DMS 273 treated with DMSO at 0.1 percent for 48 hours (cell line): ENCODE measurements at places on chromosomes 7 and 10.

DNA sequence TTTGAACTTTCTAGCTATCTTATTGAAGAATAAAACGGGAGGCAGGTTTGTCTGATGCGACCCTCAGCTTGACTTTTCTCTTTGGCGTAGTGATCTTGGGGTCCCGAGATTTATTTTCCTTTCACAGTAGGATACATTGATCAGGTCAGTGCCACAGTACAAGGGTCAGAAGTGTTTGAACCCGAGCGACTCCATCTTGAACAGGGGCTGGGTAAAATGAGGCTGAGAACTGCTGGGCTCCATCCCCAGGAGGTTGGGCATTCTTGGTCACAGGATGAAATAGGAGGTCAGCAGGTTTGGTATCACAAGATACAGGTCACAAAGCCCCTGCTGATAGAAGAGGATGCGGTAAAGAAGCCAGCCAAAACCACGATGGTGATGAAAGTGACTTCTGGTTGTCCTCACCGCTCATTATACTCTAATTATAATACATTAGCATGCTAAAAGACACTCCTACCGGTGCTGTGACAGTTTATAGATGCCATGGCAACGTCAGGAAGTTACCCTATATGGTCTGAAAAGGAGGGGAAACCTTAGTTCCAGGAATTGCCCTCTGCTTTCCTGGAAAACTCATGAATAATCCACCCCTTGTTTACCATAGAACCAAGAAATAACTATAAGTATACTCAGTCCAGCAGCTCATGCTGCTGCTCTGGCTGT is 3.0 kb upstream of the TECPR1 start:
- DNase-seq = peak; percentile 20

GRCh38 chr10:7700577-7701125 is 2.5 kb upstream of the ITIH2 start:
- DNase-seq = no peak

DNA sequence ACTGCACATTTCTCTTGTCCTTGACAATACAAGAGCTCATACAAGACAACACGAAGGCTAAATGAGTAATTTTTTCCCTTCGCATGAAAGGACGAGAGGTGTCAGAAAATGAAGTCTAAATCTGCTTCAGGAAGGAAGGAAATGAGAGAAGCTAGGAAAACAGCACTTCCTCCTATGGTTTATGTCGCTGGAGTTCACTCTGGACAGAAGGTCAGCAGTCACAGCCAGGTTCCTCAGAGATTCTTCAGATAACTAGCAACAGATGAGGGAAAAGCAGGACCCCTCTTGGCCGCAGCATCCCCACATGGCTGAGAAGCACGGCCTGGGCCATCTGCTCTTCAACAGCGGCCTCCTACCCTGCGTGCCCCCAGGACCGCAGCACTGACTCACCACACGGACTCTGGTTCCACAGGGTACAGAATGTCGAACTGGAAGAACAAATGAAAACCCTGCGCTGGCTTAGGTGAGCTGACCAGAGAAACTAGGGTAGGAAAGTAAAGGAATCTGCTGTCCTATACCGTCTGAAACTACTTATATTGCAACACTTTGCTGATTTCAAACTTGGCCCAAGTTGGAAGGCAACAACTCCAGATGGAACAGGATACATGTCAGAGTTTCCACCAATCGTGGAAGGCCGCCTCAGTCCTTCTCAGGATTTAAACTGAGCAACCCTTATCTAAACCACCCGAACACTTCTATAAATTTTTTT is 26.3 kb downstream of the DNMBP start:
- peak; percentile 77 for DNase-seq

- no peak for DNase-seq
Observed at GRCh38 chr7:71133232-71133622, 1.3 kb downstream of the GALNT17 start.

- DNase-seq = no peak
Observed at GRCh38 chr7:56124981-56125380, 8.8 kb upstream of the NUPR2 start.

- no peak for DNase-seq
Observed at GRCh38 chr7:57177856-57178767, 45.9 kb upstream of the ZNF479 start.

GRCh38 chr10:1359626-1359955 is 303.4 kb downstream of the WDR37 start:
- DNase-seq = no peak

DNA sequence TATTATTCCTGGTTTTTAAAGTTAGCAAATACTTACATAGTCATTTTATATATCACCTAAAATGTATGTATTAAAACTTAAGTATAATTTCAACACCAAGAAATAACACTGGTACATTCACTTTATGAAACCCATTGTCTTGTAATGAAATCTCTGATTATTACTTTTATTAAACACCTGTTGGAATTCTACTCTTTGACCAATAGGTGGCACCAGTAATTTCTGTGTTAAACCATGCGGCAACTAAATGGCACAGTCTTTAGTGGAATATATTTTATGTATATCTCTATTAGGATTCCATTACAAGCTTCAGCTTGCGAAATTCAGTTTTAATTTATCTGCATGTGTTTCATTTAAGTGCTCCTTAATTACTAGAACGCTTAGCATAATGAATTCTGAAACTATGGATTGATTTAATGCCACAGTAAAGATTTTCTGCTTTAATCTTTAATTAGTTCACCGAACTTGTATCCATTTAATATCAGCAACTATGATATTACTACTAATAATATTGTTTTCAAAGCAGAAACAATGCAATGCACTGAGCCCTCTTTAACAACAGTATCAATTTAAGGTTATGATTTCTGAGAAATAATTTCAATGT is 181.3 kb downstream of the MAGI2 start:
- DNase-seq = peak; percentile 28
